Aorta (tissue), 5 donors: ENCODE measurements at places on chromosomes 11 and 22.
A peak's percentile ranks its signal among the peaks of the same experiment; 100 is the strongest.

DNA sequence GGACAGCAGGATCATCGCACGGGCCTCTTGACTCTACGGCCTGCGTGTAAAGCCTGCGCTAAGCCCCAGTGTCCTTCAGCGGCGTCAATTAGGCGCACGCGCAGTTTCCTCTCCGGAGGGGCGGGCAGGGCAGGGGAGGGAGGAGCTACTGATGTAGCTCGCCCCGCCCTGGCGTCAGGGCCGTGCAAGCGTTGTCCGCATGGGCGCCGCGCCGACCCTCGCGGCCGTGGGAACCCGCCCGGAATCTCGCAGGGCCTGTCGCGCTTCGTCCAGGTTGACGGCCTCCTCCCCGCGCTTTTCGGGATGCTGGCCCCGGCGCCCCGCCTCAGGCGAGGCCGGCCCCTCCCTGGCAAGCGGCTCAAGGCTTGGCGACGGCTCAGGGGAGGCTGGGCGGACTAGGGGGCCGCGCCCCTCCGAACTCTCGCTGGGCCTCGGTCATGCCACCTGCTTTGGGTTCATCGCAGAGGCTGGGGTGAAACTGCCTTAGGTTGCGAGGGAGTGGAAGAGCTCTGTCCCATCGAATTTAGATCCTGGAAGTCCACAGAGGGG is 61.1 kb downstream of the ST3GAL4 start:
- peak; percentile 95 for DNase-seq

DNA sequence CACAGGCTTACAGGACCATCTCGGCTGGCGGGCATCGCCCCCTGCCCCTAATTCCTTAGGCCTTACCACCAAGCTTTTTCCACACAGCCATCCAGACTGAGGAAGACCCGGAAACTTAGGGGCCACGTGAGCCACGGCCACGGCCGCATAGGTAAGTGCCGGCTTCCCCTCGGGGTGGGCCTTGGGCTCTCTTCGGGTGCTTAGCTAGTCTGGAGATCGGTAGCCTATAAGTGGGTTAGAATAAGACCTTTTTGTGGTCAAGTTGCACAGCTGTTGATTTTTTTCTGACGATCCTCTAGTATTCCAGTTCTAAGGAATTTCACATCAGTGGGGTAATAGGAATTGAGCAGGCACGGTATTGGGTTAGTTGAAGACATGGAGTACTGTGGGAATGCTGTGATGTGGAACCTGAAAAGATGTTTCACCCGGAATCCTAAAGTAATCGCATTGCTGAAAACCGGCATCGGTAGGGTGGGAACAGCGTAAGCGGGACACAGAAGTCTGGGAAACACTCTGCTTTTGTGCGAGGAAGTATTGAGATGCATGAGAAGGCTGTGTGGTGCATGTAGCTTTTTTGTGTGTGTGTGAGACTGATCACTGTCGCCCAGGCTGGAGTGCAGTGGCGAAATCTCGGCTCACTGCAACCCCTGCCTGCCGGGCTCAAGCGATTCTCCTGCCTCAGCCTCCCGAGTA is 669 bp downstream of the RPL27A start:
- no peak for DNase-seq

DNA sequence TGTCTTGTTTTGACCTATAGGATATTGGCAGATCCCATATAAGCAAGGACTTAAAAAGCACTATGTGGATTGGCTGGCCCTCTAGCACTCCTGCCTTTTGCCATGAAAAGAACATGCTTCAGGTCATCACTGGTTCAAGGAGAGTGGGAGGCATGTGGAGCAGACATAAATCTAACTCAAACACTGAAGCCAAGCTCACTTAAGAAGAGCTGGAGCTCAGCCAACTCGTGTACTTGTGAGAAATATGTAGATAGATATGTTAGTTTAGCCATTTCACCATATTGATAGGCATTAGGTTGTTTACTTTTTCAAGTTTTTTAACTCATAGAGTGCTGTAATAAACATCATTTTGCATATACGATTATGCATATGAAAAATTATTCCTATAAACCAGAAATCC is 19.9 kb upstream of the BBOX1 start:
- no peak for DNase-seq

DNA sequence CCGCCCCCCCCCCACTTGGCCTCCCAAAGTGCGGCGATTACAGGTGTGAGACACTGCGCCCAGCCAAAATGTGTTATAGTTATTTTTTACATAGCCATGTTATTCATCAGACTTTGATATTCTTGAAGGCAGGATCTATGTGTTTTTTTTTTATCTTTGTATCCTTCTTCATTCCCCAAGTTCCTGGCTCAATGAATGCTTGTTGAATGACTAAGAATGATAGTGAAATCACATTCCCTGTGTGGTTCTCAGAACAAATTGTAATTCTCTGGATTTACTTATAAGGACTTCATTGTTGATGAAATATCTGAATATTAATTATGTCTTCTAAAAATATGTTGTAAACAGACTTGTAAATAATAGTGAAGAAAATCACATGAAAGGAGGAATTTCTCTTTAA is 33.5 kb downstream of the MMP7 start:
- no peak for DNase-seq

DNA sequence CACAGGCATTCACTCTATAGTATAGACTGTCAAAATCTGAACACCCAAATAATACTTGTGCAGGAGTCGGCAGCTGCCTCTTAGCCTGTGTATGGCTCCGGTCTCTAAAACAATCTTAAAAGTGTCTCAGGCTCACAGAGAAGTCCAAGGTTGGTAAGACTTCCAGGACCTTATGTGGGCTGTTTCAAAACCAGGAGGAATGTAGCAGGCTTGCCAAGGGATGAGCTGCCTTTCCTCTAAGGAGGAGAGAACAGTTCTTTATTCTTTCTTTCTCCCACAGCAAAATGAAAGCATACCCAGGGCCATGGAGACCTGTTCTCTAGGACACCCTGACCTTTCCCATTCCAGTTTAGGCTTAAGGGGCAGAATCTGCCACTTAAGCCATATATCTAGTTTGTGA is 176.5 kb downstream of the TRPC6 start:
- no peak for DNase-seq

DNA sequence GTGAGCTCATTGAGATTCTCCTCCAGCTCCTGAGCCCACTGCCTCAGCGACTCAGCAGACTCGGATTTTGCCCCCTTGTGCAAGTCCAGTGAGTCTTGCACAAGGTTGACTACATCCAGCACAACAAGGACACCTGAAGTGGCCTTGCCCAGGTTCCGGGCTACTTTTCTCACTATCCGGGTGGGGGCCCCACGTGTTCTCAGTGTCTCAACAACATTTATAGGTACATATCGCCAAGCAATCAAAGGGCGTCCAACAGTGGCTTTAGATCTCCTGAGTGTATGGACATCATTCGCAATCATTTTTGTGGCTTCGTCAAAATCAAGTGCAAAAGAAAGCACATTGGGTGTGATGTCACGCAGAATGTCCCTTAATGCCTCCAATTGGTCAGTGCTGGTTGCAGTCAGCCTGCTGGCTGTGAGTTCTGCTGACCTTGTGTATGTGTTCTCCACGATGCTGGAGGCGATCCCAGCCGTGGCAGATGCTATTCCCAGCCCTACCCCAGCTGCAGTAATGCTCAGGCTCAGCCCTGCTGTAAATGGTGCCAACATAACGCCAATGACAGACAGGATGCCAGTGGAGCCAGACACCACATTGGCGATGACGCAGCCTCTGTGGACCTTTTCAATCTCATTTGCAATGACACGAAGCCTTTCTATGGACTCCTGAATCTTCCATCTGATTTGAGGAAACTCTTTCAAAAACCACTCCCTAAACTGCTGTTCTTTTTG is 10.3 kb downstream of the APOL4 start:
- peak; percentile 84 for DNase-seq

DNA sequence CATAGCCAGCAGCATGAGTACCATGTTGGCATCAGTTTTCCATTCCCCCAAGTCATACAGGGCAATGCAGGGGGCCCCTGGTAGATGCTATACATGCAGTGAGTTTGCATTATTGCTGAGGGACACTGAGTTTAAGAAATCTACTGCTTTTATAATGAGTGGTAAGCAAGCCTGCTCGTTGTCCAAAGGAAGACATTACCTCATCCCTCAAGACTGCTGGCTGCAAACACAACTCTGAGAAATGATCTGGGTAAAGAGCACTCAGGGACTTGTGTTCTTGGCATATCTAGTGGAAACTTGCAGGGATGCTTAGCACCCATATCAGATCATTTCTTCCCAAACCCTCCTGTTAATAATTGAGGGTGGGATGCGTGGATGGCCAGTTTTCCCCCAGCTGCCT is 77.9 kb downstream of the CWC15 start:
- DNase-seq: no peak

DNA sequence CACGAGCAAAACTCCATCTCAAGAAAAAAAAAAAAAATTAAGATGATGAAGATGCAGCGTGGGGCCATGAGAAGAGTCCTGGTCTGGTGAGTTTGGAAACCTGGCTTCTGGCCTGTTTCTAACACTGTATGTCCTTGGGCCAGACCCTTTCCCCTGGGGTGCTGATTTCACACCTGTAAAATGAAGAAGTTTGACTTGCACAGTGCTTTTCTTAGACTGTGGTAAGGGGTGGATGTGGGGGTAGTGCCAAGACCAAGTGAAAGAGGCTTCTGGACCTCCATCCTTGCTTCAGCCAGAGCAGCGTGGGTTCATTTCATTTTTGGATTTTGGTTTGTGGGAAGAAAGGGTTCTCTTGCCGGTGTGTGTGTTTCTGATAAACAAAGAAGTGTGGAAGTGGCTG is 42.1 kb downstream of the PTPRJ start:
- DNase-seq: no peak

DNA sequence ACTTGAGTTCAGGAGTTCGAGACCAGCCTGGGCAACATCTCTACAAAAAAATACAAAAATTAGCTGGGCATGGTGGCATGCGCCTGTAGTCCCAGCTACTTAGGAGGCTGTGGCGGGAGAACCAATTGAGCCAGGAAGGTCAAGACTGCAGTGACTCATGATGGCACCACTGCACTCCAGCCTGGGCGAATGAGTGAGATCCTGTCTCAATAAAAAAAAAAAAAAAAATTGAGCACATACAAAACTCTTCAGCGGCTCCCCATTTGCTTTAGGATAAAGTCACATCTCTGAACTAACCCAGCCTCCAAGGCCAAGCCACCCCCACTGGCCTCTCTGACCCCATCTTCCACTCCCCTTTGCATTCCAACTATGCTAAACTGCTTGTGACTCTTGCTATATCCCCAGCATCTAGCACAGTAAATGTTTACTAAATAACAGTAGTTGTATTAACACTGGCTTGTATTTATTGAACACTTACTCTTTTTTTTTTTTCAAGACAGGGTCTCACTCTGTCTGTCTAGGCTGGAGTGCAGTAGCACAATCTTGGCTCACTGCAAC is 28.9 kb downstream of the CREB3L1 start:
- no peak for DNase-seq

DNA sequence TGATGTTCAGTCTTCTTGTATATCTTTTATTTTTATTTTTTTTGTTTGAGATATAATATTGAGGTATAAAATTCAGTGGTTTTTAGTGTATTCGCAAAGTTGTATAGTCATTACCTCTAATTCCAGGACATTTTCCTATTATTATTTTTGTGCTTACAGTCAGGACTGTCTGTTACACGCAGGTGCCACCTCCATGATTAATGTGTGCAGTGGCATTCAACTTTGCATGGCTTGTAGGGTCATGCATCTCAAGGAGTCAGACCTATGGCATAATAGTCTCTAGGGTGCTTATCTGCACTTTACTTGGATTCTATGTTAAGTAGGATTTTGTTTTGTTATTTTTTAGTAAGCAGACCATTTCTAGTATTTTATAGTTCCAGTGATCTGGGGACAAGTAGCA is 1.0 kb downstream of the CTR9 start:
- no peak for DNase-seq

DNA sequence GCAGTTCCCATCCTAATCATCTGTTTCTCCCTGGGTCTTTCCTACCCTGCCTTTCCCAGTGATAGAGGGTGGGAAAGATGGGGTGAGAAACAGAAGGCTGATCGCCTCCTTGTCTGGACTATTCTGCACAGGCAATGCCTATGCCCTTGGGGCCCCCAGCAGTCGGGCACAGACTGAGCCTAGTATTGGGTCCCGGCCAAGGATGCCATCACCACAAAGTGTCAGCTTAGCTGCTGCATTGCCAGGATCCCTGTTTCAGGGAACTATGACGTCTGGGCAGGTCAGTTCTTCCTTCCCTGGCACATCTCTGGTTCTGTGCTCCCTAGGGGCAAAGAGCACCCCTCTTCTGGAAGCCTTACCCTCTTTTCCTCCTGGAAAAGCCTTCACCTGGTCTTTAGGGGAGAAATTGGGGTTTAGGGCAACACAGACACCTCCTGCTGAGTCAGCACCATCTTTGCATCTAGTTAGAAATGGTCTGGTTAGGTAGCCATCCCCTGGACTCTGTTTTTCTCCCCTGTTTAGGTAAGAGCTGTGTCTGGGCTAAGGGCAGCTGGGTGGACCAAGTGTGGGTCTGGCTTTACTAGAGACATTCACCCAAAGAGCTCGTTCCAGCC is 2.1 kb downstream of the ADAMTS8 start:
- DNase-seq: no peak

- no peak for DNase-seq
Measured at GRCh38 chr22:50210378-50211139, 9.7 kb downstream of the SELENOO start.

DNA sequence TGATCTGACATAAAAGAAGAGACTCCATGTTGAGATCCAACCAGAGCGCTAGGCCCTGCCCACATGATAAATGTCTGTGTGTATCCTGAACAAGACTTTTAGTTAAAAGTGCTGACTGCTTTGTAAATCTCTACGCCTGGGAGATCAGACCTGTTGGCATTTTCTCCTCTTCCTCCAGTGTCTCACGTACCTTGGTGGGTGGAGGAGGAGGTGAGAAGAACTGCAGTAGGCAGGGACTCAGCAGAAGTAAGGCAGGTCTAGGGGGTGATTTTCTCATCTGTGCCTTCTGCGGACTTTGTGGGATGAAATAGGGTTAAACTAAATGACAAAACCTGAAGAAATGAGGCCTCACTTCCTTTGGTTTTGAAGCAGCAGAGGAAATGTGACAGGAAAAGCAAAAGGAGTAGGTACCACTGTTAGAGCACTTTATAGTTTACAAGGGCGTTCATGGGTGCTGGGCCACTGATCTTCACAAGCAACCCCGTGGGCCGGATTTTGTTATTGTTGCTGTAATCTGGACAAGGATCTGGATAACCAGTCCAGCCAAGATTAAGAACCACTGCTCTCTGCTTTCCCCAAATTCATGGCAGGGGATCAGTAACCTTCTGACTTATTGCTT is 36.7 kb upstream of the PLET1 start:
- no peak for DNase-seq

GRCh38 chr11:132993991-132994502 is 538.3 kb downstream of the OPCML start:
- DNase-seq: no peak

DNA sequence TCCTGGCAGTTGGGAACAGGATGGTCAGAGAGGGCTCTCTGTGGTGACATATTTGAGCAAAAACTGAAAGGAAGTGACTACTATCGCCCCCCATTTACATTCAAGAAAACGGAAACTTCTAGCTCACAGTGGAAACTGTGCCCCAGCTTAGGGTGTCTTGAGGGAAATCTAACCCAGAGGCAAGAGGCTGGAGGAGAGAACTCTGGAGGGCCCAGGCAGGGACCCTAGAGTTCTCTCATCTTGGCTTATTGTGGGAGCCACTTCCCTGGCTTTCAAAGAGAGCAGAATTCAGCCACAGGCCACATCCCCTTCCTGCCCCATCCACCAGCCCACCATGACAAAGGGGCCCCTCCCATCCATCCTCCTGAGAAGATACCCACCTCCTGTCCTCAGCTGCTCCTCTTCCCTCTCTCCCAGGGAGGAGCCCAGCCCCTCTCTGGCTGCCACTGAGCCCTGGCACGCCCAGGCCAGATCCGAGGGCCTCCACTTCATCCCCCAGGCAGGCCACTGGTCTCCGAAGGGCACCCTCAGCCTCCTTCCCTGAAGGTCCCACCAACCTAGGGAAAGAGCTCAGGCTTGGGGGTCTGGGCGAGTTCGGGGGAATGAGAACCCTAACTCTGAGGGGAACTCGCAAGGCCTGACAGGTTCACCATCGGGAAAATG is 1.6 kb upstream of the TMPRSS13 start:
- DNase-seq: peak; percentile 51
